ENCODE measurements at places on chromosomes 6 and 20.

DNA sequence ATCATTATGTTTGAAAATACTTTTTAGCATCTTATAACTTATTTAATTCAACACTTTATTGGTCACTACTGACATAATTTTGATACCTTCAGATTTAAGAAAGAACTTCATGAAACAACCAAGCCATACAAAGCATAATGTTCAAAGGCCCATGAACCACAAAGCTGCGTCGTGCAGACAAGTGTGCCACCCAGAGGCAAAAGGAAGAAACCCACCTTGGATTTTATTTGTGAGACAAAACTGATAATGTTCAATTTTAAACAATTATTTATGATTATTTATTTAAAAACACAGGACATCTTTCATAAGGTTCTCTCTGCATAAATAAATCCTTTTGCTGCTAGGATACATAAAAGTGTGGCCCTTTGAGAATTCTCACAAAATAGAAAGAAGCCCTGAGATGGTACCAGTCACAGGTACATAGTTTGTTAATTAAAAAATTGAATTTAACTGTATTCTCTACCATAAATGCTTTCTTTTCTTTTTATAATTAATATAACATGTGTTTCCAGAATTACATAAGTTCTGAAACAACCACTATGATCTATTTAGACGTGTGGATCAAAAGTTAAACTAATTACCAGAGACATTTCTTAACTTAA lies 143.7 kb downstream of the RALGAPA2 start:
- no peak for DNase-seq

GRCh38 chr20:60352596-60352995 lies 394.4 kb downstream of the CDH26 start:
- DNase-seq: no peak

GRCh38 chr6:72911463-72912155 lies 289.7 kb downstream of the KCNQ5 start:
- no peak for DNase-seq

DNA sequence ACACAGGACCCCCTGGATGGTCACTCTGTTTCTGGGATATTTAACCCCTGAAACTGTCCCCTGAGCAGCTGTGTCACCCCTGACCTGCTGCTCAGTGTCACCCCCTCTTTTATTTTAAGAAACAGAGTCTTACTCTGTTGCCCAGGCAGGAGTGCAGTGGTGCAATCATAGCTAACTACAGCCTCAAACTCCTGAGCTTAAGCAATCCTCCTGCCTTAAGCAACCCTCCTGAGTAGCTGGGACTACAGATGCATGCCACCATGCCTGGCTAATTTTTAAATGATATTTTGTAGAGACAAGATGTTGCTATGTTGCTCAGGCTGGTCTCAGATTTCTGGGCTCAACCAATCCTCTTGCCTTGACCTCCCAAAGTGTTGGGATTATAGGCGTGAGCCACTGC lies 21.5 kb upstream of the GTSF1L start:
- no peak for DNase-seq

GRCh38 chr6:73515204-73515655 lies 5.6 kb downstream of the EEF1A1 start:
- no peak for DNase-seq

- DNase-seq: no peak
These were observed 21.4 kb downstream of the KCNQ5 start for GRCh38 chr6:72643214-72643613.

GRCh38 chr6:34072727-34073126 lies 73.2 kb downstream of the GRM4 start:
- DNase-seq: no peak

- no peak for DNase-seq
These were observed 106.4 kb downstream of the GMPR start for GRCh38 chr6:16344756-16345155.

- DNase-seq: no peak
These were observed 26.4 kb downstream of the CD40 start for GRCh38 chr20:46144432-46145025.

DNA sequence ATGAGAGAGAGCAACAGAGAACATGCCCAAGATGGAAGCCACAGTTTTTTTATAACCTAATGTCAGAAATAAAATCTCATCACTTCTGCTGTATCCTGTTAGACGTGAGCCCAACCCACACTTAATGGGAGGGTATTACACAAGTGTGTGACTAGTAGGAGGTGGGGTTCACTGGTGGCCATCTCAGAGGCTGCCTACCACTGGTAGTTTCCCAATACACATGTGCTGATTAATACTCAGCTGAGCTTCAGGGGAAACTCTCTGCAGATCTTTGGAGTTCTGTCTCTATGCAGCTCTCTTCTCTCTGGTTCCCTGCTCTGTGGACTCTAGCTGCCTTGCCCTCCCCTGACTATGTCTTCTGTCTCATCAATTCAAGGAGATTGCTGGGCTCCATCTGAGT lies 35.7 kb downstream of the CNBD2 start:
- DNase-seq: no peak

- DNase-seq: no peak
These were observed 83.0 kb upstream of the TCF21 start for GRCh38 chr6:133805876-133806275.

DNA sequence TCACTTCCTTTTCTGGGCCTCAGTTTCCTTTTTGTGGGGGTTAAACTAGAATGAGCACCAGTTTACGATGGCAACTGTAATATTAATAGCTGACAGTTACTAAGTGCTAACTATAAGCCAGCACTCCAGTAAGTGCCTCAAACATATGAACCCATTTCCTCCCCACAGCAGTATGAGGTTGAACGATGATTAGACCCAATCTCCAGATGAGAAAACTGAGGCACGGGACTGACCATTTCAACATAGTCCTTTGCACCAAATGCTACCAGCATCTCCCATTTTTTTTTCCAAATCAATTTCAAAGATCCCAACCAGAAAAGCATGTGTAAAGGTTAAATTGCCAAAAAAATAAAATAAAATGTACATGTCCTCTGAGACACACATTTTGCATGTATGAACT lies 7.1 kb downstream of the SLC13A3 start:
- DNase-seq: no peak

DNA sequence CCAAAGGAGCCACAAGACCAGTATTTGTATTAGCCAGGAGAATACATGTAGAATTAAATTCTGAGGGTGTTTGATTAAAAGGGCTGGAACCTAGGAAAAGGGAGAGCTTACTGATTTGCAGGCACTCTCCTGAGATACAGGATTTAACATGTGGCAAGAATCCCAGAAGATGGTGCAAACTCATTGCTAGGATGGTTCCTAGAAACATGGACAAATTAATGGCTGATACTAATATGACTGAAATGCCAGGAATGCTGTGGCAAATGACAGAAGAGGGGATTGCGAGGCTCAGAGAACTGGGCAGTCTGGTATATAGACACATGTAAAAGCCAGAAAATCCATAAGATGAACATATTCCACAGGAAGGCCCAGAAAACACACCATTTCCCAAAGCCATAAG lies 118.1 kb downstream of the RWDD2A start:
- no peak for DNase-seq

DNA sequence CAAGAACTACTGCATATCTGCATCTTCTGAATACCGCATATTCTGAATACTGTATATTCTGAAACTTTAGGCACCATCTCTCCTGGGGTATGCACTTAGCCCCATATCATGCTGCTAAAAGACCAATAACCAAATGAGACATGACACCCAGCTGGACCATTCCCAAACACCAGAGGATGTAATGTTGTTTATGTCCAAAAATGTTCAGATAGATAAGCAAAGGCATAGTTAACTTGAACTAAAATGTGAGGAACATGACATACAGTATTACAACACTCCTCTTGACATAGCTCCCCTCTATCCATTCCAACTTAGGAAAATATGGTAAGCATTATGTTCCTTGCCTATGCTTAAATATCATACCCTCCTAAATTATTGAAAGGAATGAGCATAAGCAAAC lies 127.3 kb downstream of the TENT5A start:
- no peak for DNase-seq

DNA sequence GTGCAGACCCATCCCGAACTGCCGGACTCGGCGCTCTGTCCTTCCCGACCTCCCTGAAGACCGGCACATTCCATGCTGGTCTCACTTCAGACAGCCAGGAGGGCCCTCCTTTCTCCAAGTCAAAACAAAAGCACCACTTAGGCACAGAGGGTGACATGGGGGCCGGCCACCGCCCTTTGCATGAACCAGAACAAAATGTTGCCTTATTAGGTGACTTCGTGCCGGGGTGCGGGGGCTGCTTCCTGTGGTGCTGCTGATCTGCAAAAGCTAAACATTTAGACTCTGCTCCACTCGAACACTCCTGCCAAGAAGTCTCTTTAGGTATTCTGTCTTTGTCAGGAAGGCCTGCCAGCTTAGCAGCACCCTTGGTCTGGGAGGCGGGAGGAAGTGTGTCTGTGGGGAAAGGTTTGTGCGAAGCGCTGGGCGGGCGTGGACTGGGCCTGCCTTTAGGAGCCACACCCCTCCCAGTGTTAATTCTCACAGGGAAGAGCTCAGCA lies 133.8 kb downstream of the SMOC2 start:
- DNase-seq: no peak

- DNase-seq: no peak
These were observed 49.1 kb upstream of the PTPRT start for GRCh38 chr20:43238833-43239232.

- no peak for DNase-seq
These were observed 22.0 kb downstream of the FIG4 start for GRCh38 chr6:109713097-109713496.

GRCh38 chr20:20312562-20312961 lies 55.3 kb upstream of the INSM1 start:
- DNase-seq: no peak

- no peak for DNase-seq
These were observed 577.8 kb downstream of the MAFB start for GRCh38 chr20:40111282-40111681.

GRCh38 chr6:31771992-31772358 lies 5.2 kb downstream of the VWA7 start:
- no peak for DNase-seq

GRCh38 chr6:42407379-42407778 lies 44.3 kb downstream of the TRERF1 start:
- no peak for DNase-seq

DNA sequence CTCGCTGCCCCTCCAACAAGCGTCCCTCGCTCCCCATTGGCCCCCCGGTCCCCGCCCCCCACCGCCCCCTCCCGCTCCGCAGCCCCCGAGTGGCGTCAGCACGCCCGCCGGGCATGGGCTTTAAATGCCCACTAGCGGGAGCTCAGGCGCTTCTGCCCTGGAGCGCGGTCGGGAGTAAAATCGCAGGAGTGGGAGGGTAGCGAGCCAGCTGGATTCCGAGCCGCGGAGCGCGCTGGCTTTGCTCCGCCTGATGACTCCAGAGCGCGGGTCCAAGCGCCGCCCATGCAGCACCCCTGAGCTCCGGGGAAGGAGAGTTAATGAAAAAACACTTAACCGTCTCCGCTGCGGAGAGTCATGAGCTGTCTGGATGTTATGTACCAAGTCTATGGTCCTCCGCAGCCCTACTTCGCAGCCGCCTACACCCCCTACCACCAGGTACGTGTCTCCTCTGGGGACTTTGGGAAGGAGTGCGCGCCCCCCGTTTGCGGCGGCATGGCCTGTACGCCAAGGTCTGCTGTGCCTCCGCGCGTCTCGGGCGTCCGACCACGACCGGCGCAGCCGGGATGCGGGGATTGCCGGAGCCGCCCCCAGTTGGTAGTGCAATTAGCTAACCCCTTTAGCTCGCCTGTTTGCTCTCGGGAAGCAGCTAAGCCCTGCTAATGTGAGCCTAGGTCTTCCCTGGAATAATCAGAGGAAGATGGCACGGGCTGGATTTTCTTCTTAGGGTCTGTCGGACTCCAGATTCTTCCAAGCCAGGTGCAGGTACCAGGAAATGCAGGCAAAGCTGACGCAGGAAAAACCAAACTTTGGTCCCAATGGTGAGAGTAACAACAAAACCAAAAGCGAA lies at the start of gene VGLL2:
Gene VGLL2, plus strand, starts transcription at position 149 of the 847 bp plus-strand sequence. Its CDS starts 206 bp downstream, at position 355.
- DNase-seq: no peak

GRCh38 chr6:9520417-9521151 lies 894.3 kb downstream of the TFAP2A start:
- no peak for DNase-seq
